ENCODE measurements at places on chromosomes 13 and 19.

DNA sequence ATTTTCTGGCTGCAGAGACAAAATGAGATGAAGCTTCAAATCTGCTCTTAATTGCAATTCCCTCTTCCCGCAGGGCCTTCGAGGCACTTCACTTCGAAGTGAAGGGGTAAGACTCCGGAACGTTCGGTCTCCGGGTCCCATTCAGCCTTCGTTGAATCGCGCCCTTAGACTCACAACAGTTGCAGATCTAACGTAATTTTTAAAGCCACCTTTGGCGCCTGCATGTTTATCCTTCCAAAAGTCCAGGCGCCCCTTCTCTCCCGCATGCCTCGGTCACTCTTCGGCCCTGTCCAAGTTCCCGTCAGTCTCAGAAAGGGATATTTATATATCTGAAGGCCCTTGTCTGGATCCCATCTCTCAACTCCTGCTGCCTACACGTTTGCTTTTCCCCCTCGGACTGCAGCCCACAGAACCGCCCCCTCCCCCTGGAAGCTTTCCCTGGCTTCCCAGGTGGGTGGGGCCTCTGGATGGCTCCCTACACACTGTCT is 915 bp upstream of the KCTD12 start:
- no peak for DNase-seq

- DNase-seq: no peak
Observed at GRCh38 chr19:50790396-50790795, at the start of gene ACP4. Gene ACP4 (plus strand): TSS chr19:50790415. CDS start chr19:50790415, 0 bp downstream.

- peak; percentile 34 for DNase-seq
Observed at GRCh38 chr19:33430674-33431277, 57.3 kb downstream of the CEBPG start.

- DNase-seq: no peak
Observed at GRCh38 chr19:18895824-18896341, at the start of gene CERS1. Gene CERS1 (minus strand): TSS chr19:18896158. CDS start chr19:18896072, 86 bp downstream.

DNA sequence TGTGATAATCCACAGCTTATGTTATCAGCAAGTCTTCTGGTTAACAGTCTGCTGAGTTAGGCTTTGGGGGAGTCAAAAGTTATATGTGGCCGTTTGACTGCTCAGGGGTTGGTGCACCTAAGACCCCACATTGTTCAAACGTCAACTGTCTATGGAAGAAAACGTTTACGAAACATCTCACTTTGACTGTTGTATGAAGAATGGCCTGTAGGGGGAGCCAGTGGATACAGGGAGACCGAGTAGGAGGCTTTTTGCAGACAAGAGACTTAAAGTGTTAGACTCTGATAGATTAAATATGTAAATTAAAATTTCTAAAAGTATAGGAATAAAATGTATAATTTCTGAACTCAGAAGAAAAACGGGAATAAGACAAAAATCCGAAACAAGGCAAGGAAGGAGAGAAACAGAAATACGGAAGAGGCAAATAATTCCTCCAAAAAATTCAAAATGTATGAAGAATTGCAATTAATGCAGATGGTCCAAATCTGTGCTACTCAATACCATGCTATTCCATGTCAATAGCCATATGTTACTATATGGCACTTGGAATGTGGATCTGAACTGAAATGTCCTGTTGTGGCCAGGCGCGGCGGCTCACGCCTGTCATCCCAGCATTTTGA is 37.8 kb downstream of the TNFSF14 start:
- DNase-seq: peak; percentile 49

DNA sequence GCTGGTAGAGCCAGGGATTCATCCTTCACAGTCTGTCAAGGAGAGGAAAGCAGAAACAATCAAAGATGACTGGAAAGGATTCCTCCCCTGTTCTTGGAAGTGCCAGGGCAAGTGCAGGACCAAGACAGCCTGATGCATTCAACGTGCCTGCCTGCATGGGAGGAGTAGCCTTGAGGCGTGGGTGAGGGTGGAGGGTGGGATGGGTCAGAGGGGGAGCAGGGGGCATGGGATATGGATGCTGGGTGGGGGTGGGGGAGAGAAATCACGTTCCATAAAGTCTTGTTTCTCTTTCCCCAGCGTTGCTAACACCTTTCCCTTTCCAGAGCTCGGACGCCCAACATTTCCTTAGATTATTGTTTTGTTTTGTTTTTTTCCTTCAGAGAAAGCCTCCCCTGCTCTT is 108.0 kb upstream of the SLC15A1 start:
- no peak for DNase-seq

GRCh38 chr13:98068521-98068920 is 74.4 kb upstream of the FARP1 start:
- no peak for DNase-seq

GRCh38 chr13:79340490-79340889 is 65.6 kb downstream of the RBM26 start:
- no peak for DNase-seq

DNA sequence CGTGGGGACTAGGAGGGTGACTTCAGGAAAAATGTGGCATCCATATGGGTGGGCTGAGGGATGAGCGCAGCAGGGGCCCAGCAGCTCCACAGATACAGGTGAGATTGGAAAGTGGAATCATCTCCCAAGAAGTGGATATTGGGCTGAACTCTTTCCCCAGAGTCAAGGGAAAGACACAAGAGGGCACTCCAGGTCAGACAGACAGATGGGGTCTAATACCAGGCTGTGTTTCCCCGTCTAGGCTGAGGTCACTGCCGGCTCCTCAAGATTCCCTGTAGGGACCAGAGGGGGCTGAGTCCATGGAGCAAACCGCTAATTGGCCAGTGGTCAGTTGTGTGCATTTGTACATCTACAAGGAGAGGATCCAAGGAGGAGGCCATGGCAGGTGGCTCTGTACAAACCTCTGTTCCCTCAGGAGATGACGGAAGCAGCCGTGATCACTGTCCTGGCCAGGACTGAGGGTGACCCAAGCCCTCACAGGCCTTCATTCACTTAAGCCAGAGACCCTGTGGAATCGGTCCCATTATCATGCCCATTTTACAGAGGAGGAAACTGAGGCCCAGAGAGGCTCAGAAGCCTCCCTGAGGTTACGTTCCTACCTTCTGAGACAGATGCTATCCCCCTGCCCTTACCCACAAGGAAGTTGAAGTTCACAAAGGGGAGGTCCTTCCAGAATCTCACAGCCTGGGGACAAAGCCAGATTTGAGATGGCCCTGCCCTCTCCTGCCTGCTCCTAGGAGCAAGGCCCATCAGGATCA is 14.9 kb upstream of the IGLON5 start:
- no peak for DNase-seq

- DNase-seq: no peak
Observed at GRCh38 chr13:88339271-88339741, 668.1 kb downstream of the SLITRK5 start.

DNA sequence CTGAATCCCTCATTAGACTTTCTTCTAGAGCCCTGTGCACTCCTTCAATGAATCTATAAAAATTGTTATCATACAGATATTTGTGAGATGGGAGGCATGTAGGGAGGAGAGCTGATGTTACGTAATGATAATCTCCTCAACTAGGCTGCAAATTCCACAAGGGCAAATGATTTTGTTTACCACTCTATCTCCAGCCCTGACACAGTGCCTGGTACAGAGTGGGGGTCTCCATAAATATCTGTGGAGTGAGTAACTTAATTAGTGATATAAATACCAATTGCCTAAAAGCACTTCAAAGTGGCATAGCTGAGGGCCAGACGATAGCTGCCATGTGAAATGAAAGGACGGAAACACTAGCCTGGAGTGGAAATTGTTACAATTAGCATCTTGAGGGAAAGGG is 54.2 kb downstream of the SERTM1 start:
- no peak for DNase-seq

DNA sequence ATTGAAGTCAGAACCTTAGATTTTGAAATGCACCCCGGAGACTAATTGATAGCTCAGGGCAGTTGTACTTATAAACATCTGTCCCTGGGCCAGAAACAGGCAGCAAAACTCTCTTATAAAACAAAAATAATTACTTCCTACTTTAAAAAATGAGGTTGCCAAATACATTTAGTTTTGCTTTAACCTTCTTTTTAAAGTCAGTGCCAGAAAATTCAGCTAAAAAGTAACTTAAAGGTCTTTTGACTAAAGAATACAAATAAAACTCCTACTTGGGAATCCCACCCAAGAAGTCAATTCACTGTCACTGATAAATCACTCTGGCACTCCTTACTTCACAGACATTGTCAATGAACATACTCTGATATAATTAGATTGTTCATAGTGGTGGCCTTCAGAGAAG is 60.7 kb downstream of the DOCK9 start:
- no peak for DNase-seq

DNA sequence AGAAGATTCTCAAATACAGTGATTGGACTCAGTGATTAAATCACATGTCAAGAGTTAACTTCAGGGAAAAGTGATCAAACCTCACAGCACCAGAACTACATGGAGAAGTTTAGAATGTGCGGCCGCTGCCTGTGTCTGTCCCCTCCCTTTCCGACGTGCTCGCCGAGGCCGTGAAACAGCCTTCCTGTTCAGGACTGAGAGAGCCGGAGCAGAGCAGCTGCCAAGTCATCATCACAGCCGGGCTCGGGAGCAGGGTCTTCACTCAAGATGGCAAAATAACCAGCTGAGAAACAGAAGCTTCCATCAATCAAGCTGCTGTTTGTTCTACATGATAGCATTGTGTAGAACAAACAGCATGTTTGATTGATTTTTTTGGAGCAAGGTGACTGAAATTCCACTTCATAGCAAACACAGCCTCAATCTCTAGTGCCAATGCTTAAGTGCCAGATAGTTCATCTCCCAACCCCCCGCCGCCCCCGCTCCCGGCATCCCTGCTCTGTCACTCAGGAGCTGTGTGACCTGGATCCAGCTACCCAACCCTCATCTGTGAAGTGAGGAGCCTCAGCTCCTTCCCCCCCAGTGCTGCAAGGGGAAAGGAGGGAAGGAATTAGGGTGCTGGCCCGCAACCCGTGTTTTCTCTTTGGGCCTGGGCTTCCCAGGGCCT is 70.6 kb downstream of the HSPH1 start:
- no peak for DNase-seq

GRCh38 chr13:54953786-54954185 is 1925.2 kb downstream of the OLFM4 start:
- DNase-seq: no peak

GRCh38 chr19:48934837-48935236 is 1.3 kb downstream of the DHDH start:
- DNase-seq: no peak

- DNase-seq: no peak
Observed at GRCh38 chr13:50140581-50141374, 125.5 kb downstream of the KCNRG start.

DNA sequence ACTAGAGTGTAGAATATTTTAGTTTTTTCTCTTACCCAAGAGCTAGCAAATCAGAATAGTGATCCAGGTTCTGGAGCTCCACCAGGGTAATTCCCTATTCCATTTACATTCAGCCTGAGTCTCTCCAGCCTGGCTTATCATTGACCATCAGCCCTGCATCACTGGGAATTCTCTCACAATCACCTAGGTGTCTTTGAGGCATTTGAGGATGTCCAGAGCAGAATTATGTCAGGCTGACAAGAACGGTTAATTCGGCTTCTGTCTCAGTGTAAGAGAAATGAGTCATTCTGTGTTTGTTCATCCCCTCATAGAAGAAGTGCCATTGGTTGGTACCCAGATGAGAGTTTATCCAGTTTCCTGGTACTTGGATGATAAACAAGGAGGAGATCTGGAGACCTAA is 180.5 kb downstream of the ZNF737 start:
- DNase-seq: no peak

- no peak for DNase-seq
Observed at GRCh38 chr13:34634448-34634847, 307.6 kb upstream of the NBEA start.

DNA sequence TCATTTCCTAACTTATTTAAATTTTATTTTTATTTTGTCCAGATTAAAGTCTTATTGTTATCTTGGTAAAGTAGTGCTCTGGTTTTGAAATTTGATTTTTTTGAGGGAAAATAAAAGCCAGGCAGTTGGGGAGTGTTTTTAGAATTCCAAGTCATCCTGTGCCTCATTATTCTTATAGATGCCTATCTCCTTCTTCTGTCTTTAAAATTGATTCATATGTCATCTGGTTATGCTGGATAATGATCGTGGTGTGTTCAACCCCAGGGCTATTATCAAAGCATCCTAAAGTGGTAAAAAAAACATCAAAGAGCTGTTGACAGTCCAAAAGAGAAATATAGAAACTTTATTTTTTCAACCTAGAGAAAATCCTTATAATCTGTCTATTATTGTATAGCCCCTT is 6.0 kb upstream of the FNDC3A start:
- DNase-seq: no peak

DNA sequence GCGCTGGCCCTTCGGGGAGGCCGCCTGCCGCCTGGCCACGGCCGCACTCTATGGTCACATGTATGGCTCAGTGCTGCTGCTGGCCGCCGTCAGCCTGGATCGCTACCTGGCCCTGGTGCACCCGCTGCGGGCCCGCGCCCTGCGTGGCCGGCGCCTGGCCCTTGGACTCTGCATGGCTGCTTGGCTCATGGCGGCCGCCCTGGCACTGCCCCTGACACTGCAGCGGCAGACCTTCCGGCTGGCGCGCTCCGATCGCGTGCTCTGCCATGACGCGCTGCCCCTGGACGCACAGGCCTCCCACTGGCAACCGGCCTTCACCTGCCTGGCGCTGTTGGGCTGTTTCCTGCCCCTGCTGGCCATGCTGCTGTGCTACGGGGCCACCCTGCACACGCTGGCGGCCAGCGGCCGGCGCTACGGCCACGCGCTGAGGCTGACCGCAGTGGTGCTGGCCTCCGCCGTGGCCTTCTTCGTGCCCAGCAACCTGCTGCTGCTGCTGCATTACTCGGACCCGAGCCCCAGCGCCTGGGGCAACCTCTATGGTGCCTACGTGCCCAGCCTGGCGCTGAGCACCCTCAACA is 1.2 kb downstream of the F2RL3 start:
- no peak for DNase-seq

- no peak for DNase-seq
Observed at GRCh38 chr13:111122056-111122455, 6.9 kb downstream of the ARHGEF7 start.

- DNase-seq: peak; percentile 63
Observed at GRCh38 chr19:10424011-10424637, 3.8 kb downstream of the PDE4A start.

GRCh38 chr13:100442095-100442832 is 146.3 kb downstream of the GGACT start:
- DNase-seq: no peak

- DNase-seq: no peak
Observed at GRCh38 chr13:26584713-26585112, 27.2 kb downstream of the WASF3 start.

GRCh38 chr13:84648069-84648640 is 765.9 kb upstream of the SLITRK1 start:
- DNase-seq: no peak

DNA sequence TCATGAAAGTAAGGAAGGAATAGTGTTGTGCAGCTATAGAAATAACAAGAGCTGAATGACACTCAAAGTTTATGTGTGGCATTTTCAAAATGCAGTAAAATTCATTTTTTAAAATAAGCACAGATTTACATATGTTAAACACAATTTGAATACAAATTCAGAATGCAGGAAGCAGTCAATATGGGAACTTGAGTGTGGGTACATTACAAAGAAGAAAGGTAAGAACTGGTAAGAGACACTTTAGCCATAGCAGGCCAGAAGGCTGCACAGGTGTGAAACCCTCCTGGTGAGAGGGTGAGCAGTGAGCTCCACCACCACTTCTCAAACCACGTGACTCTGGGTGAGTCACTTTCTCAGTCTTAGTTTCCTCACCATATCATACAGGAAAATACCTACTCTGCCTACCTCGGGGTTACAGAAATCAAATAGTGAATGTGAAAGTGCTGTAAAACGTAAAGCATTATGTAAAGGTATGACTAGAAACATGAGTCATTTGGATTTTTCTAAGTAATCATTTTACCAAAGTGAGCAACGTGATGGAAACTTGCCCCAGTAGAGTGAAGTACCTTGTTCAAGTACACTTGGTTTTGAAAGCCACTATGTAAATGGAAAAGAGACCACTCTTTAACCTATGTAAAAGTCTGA is 40.5 kb downstream of the USP12 start:
- DNase-seq: peak; percentile 58
